CD4-positive, alpha-beta T cell treated with Interleukin-1 beta for 1 hour (primary cell): ENCODE measurements at places on chromosomes 2 and 18.

DNA sequence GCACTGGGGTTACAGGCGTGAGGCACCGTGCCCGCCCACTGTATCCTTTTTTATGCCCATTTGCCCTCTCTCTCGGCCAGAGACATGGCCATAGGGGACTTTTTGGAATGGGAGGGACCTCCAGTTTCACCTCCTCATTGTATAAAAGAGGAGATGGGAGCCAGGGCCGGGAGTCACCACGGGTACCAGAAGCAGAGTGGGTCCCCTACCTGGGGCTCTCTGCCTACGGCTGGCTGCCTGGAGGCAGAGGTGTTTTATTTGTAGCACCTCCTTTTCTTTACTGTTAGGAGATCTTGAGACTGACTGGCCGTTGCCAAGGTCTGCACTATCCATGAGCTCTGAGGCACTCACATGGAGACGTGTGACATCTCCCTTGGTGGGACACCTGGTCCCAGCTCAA, 162.8 kb downstream of the LDLRAD4 start:
- no peak for DNase-seq

GRCh38 chr2:98658816-98659490, 50.6 kb downstream of the UNC50 start:
- DNase-seq = peak; percentile 52

DNA sequence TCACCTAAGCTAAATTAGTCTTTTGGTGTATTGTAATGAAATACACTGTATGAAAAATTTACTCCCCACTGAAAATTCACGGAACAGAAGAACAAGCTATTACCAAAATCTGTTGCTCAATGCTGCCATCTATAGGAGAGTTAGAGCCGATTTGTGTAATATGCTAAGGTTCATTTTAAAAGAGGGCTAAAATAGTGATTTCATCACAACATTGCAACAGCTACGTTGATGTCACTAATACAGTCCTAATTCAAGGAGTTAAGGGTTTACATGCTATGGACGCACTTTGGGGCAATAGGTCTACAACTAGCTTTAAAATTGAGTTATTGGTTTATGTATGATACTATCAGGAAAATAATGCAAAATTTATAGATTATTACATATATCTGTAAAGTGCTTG, 3.0 kb upstream of the IRS1 start:
- DNase-seq = no peak

- DNase-seq = no peak
Measured at GRCh38 chr2:239044336-239044735, 196.5 kb downstream of the TWIST2 start.

DNA sequence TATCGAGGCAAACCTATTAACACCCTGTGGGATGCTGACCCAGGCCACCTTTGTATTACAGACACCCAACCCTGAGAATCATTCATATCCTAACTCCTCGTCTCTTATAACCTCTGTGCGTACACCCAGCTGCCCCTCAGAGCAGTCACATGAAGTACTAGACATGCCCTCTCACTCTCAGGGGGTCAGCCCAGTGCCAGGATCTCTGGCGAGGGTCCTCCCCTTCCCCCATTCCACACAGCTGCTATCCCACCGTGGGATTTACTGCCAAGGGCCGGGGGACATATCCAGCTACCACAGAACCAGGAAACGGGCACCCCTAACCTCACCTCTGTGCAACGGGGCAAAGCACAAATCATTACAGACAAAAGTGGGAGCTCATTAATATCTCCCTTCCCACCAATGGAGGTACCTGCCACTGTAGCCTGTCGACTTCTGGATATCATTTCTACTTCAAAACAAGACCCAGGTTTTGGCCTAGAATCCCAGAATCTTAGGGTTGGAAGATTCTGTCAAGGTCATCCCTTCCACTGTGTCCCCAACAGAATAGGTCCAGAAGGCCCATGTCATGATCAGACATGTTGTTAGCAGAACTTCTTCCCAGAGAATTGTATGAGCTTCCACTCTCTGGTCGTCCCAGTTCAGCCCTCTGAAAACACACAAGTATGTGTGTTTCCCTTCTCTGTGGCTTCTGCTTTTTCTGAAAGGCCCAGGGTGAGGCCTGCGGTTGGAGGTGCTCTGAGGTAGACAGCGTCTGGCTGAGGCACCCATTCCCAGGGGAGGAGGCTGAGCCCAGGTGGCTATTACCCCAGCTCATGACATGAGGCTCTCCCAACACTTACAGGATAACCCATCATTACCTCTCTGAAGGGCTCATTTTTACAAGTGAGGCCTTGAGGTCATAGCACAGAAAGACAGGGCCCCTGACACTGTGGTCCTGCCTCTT, 1.7 kb downstream of the TMBIM1 start:
- peak; percentile 70 for DNase-seq

- DNase-seq = no peak
Measured at GRCh38 chr2:85800586-85800985, 46.8 kb downstream of the ATOH8 start.

- DNase-seq = no peak
Measured at GRCh38 chr2:126602334-126602733, 53.6 kb upstream of the GYPC start.

- DNase-seq = no peak
Measured at GRCh38 chr2:102803897-102804217, 42.0 kb downstream of the TMEM182 start.

GRCh38 chr2:9356261-9356660, 67.1 kb downstream of the ITGB1BP1 start:
- DNase-seq = no peak

DNA sequence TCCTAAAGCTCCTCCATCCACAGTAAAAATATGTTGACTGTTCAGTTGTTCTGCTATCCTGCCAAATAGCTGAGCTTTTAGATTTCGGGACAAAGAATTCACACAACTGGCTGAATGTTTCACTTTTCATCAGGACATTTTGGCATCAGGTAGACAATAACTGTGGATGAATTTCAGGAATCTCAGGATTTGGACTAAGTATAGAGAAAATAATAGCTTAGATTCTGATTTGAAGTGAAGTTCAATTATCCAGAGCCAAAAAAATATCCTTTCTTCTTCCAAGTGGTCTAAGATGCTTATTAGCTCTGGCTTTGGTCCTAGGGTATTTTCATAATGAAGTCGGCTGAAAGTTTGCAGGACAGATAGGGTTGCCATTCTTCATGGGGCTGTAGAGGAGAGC, 16.1 kb downstream of the KCNE4 start:
- DNase-seq = no peak

GRCh38 chr2:110957293-110957692, 163.4 kb upstream of the BCL2L11 start:
- DNase-seq = no peak

- DNase-seq = peak; percentile 12
Measured at GRCh38 chr2:32064021-32064601, 755 bp downstream of the SPAST start.

DNA sequence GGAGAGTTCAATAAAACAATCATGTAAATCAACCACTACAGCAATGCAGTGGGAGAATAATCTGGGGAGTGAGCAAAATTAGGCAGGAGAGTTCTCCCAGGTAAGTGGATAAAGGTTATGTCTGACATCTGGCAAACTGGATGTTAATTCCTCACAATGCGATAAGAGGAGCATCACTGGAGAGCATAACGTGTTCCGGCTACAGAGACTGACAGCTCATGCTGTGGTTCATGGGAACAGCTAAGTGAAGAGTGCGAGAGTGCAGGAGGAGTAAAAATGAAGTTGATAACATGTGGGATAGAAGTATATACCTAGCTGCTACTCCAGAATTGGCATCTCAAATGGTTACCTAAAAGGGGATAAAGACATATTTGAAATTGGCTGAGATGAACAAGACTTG, 153.2 kb downstream of the LTBP1 start:
- DNase-seq = no peak

DNA sequence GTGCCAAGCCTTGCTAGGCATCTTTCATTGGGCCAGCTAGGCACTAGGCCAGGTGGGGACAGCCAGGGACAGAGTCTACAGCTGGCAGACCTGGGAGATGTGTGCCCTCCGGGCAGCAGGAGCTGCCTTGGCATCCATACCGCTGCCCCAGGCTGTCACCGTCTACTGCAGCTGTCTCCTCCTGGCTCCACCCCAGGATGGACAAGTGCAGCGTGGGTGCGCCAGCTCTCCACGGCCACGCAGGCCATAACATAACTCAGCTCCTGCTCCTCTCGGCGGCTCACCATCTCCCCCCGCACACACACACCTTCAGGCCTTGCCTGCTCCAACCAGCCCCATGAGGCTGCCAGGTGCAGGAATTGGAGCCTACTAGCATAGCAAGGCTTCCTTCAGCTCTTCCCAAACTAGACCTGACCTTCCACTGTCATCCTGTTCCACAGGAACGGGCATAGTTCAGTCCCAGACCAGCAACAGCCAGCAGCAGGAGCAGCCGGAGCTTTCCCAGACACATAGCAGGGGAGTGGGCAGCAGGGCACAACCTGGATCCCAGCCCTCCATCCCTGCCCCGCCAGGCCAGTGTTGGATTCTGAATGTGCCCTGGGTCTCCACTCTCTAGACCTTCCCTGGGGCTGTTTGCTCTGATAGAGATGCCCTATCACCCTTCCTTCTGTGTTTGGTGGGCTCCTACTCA, 2.5 kb upstream of the ADRA2B start:
- no peak for DNase-seq

- DNase-seq = no peak
Measured at GRCh38 chr2:65586516-65586915, 154.1 kb upstream of the SPRED2 start.
